ENCODE measurements at places on chromosomes 2 and 18.

DNA sequence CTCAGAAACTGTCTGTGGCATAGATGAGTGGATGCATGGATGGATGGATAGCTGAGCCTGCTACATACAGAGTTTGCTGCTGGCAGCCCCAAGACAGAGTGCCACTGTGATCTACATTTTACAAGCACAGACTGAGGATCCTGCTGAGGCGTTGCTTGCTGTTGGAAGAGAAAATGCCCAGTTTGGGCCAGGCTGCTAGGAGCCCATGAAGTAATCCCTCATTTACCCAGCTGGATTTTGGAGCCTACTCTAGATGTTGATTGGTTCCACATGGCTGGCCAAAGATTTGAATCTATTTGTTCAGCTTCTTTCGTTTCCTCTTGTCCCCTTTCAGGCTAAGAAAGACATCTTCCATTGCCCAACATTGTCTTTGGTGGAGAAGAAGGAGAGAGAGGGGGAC is 261.3 kb downstream of the CLIP4 start:
- no peak for DNase-seq

GRCh38 chr2:66462501-66462825 is 27.5 kb downstream of the MEIS1 start:
- DNase-seq: no peak

GRCh38 chr18:49021433-49022129 is 70.8 kb upstream of the SMAD7 start:
- DNase-seq: peak; percentile 35

DNA sequence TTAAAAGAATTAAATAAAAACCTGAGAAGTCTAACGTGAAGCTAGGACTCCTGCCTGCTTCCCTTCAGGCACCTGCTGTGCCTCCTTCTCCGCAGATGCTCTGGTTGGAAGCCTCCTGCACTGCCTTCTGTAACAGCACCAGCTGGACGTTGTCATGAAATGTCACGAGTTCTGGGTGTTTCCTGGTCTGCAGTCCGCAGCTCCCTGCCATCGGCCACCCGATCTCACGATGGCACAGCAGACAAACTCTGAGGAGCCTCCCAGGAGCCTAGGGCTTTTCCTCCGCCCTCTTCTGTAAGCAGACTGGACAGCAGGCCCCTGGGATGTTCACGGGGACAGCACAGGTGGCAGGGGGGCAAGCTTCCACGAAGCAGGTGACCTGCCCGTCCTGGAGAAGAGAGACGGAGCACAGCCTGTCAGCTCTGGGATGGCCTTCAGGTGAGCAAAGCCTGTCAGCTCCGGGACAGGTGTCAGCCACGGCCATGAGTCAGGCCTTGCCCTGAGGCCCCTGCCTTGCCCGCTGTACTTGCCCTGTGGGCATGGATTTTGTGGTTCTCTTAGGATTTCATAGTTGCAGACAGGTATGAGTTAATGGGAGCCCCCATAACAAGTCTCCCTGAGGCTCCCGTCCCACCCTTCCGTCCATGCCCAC is 110.3 kb downstream of the PXDN start:
- no peak for DNase-seq

DNA sequence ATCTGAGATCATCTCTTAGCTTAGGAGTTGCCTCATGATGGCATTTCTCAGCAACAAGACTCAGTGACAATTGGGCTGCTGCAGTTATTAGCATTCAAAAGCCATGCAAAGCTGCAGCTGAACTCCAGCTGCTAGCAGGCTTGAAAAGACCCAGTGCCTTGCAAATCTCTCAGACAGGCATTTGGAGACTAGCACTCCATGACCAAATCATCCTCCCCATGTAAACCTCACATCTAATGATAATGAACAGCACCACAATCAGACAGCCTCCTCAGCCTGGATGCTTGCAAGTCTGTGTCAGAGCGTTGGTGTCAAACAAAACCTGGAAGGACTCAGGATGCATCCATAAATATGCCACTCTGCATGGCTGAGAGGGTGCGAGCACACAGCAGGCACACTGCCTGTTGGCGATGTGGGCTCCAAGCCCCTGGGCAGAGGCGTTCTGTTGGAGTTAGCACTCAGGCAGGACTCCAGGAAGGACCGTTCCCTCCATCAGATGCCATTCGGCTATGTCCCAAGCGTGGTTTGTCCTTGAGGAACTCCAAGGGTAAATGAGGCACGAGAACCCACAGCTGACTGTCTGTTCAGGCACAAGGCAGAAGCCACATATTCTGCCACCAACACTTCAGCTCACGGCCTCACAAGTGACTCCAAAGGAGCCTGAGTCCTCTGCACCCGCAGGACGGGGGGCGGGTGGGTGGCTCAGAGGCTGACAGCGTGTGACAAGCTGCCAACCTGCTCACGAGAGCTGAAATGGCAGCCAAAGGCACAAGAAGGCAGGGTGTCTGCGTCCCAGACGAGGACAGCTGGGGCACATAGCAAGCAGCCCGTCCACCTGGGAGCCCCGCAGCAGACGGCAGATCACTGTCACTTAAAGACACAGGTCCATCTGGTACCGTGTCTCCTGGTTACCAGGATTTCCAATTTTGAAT is 183.8 kb downstream of the MYT1L start:
- DNase-seq: no peak

- no peak for DNase-seq
Observed at GRCh38 chr2:85485815-85486214, 53.2 kb upstream of the MAT2A start.

DNA sequence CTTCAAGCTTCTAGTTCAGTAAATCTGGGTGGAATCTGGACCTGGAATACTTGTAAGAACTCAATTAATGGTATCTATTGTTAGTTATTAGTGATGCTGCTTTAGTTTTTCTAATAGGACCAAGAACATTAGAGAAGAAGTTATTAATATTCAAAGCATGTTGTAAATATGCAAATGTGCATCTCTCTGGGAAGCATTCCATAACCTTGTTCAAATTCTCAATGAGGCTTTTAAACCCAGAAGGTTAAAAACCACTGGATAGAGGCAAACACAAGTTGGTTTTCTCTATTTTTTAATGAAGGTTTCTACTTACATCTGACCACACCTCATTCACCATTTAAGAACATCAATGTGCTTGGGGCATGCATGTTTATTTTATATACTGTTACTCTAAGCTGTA is 16.1 kb upstream of the ACVR1C start:
- DNase-seq: no peak

GRCh38 chr2:75241696-75242095 is 42.4 kb upstream of the TACR1 start:
- DNase-seq: no peak

- DNase-seq: no peak
Observed at GRCh38 chr2:137886083-137886831, 78.0 kb upstream of the HNMT start.

DNA sequence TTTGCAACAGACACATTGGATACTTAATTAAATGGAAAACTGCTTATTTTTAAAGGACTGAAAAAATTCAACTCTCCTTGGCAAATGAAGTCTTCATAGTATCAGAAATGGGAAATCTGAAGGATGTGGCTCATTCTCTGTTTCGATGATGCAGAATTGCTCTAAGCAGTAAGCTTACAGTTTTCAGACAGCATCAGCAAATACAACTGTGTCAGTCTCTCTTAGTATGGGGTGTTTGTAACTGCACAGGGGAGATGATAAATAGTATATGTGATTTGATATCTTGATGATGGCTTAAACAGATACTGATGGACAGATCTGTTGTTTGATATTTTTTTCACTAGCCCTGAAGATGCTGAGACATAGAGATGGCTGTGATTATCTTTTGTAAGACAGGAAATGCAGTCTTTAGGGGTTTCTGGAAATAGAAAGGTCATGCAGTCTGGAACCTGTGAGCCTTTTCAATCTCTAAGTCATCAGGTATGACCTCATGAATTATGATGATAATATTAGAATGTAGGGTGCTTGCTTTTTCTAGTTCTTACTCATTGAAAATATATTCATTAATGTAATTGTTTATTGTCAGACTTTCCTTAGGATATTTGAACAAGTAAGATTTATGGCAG is 84.2 kb downstream of the SLC4A10 start:
- no peak for DNase-seq

GRCh38 chr2:231545105-231545902 is 15.1 kb upstream of the NMUR1 start:
- DNase-seq: peak; percentile 36

- DNase-seq: no peak
Observed at GRCh38 chr2:85666016-85666415, 2.0 kb downstream of the SFTPB start.

DNA sequence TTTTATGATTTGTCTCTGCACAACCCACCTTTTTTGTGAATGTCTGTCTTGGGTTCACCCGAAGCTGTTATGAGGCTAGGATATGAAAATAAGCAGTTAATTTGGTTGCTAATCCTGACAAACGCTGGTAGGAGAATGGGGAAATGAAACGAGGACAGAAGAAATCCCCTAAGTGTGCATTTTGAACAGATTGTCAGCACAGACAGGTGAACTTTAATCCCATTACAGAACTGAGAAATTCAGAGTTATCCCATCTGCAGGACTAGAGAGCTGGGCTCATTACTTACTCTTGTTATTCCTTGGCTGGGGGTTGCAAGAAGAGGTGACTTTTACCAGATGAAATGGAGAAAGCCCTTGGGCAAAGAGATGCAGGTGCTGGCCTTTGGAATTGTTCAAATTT is 123.3 kb upstream of the NYAP2 start:
- DNase-seq: no peak

DNA sequence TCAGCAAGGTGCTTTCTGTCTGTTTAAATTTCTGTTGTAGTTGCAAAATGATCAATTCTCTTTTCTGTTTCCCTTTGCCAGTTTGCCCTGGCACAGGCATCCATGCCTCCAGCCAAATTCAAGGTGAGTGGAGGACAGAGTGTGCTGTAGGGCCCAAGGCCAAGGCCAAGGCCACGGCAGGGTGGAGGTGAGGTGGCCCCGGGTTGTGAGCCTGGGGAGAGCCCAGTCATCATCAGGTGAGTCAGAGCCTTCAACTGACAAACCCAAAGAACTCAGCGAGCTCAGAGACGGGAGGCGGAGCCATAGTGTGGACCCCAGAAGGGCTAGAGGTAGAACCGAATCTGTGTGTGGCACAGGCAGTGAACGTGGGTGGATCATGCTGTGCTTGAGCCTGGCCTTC is 55.7 kb downstream of the BCL2L11 start:
- DNase-seq: no peak

GRCh38 chr2:196234672-196235071 is 63.3 kb upstream of the STK17B start:
- peak; percentile 57 for DNase-seq

DNA sequence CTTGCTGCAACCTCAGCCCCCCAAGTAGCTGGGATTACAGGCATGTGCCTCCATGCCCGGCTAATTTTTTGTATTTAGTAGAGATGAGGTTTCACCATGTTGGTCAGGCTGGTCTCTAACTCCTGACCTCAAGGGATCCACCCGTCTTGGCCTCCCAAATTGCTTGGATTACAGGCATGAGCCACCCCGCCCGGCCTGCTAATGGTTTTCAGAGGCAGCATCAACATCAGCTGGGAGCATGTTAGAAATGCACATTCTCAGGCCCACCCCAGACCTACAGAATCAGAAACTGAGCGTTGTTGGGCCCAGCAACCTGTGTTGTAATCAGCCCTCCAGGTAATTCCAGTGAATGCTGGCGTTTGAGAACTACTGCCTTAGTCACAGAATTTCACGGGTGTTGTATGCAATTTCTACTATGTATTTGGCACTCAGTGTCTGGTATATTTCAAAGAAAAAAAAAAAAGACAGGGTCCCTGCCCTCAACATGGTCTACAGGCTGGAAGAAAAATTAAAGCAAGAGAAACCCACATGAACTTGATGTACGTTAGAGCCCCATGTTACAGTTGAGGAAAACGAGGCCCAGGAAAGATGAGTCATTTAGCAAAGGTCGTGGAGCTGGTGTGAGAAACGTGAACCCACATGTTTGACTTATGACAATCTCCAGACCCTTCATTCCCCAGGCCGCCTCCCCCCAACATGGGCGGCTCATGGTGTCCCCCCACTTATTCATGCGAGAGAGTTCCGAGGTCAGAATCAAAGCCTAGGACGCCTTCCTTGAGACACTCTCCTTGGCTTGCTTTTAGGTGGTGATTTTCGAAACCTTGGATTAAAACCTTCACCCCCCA is 35.3 kb downstream of the SH3BP4 start:
- DNase-seq: no peak

DNA sequence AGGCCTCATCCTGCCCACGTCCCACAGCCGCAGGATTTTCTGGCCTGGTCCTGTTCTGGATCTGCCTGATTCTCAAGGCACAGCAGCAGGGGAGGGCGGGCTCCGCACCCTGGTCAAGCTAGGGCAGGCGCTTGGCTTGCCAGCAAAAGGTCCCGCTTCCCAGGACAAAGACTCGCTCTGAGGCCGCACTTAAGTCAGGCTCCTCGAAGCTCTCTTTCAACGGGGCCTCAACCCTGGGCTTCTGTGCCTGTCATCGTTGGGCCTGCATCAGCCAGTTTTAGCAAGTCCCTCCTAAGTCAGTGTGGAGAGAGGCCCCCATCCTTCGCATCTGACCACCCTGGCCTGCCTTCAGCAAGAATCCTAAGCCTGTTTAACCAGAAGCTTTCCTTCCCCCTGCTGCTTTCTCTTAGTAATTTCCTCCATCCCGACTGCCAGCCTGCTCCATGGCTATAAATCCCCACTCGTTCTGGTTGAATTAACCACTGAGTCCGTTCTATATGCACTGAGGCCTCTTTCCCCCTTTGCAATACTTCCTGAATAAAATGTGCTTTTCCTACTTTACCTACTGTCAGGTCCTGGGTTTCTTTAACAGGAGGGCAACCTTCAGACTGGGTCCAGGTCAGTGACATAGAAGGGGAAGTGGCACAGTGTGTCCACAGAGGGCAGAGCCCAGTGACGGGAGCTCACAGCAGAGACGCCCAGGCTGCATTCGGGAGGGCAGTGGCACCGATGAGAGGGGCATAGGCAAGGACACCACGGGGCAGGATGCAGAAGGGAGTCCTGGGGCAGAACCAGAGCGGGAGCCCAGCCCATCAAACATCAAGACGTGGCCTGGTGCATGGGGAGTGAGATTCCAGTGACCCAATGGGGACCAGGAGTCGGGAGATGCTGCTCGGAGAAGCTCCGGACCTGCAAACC is 62.7 kb downstream of the SP110 start:
- DNase-seq: no peak

GRCh38 chr2:182038576-182038975 is 52.9 kb downstream of the PPP1R1C start:
- DNase-seq: no peak

DNA sequence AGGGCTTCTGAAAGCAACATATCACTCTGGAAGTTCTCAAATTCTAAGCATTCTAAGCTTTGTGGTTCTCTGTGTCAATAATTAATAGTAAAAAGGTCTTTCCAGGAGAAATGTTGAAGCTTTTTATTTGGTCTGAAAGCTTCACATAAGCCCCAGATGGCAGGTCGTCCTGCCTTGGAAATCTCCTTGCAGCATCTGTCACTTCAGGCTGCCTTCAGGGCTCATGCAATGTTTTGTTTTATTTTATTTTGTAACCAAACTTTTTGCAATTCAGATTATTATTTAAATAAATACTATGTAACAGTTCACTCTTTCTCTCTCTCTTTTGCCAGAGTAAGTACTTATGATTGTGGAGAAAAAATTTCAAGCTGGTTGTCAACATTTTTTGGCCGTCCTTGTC is 46.7 kb upstream of the FHOD3 start:
- DNase-seq: no peak
